ENCODE measurements at places on chromosomes 6 and 20.

GRCh38 chr6:19322691-19323485 is 514.3 kb upstream of the ID4 start:
- no peak for DNase-seq

DNA sequence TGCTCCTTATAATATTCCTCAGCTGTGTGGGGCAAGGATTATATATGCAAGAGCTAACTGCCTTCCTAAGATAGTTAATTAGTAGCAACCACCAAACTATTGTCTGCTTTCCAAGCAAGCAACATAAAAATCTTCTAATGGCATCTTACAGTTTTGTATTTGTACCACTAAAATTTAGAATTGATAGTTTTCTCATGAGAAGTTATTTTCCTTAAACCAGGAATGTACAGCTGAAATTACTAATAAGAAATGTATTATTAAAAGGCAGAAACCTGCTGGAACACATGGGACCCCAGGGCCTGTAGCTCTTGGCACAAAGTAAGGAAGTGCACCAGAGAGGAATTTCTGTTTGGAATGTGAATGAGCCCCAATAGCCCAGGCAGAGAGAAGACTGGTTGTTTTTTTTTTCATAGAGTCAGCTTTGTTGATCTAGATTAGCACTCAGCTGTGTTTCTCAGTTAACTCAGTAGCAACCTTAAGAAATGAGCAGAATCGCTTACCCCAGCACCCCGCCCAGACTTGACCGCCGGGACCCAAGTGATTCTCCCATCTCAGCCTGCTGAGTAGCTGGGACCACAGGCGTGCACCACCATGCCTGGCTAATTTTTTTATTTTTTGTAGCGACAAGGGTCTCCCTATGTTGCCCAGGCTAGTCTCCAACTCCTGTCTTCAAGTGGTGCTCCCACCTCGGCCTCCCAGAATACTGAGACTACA is 2.6 kb downstream of the MGME1 start:
- no peak for DNase-seq

DNA sequence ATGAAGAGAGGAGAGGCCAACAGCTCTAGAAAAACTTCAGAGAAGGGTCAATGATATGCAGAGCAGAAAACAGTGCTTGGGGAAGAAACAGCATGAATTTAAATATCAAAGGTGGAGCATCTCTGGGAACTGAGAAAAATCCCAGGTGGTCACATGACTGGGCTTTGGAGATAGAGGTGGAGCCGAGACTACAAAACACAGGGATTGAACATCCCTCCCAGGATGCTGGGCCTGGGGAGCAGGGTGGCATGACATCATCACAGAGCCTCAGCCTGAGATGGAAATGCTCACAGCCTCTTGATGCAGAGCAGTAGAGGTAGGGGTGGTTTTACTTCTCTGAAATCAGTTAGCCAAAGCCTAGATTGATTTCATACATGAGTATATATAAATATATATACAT is 529.5 kb downstream of the PRKN start:
- no peak for DNase-seq

- peak; percentile 40 for DNase-seq
Measured at GRCh38 chr6:108541843-108542759, 18.6 kb upstream of the FOXO3 start.

GRCh38 chr6:38188677-38189335 is 369.3 kb downstream of the ZFAND3 start:
- no peak for DNase-seq

- DNase-seq, result no peak
Measured at GRCh38 chr6:43963203-43963602, 164.0 kb downstream of the MRPL14 start.

- peak; percentile 14 for DNase-seq
Measured at GRCh38 chr6:152863618-152864326, 113.2 kb downstream of the VIP start.

DNA sequence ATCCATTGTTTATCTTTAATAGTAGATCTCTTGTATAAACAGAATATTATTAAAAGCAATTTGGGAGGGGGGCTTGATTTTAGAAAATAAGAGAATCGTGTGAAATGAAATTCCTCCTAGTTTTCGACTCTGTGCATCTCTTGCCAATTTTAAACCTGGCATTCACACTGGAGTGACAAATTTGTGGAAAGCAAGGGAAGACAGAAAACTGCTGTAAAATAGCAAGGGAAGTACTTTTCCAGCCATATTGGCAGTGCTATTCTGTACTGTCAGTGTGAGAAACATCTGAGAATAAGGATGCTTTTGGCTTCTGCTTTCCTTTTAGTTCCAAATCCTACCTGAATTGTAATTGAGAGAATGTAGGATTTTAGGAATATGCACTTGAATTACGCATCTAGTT is 40.2 kb downstream of the TOP1 start:
- DNase-seq, result no peak

DNA sequence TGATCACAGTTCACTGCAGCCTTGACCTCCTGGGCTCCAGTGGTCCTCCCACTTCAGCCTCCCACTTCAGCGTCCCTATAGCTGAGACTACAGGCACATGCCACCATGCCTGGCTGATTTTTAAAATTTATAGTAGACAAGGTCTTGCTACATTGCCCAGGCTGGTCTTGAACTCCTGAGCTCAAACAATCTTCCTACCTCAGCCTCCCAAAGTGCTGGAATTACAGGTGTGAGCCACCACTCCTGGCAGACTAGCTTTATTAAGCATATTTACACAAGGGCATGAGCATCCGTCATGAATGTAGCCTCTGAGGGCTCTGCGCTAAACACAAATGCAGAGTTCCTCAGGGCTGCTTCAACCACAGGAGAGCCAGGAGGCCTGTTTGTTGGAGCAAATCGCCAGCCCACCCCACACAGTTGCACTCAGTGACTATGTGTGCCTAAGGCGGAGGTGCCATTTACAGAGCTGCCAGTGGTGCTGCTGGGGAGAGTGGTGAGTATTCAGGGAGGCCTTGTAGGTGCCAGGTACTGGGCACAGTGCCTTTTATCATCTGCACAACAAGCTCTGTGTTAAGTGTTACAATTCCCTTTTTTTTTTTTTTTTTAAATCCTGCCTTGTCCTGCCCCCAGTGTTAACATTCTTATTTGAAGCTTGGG is 78.2 kb downstream of the PSMG4 start:
- no peak for DNase-seq

- DNase-seq, result no peak
Measured at GRCh38 chr6:15137086-15137485, 108.8 kb upstream of the JARID2 start.

- no peak for DNase-seq
Measured at GRCh38 chr6:44731485-44732095, 344.1 kb downstream of the CDC5L start.

GRCh38 chr6:122008101-122008999 is 391.1 kb upstream of the HSF2 start:
- no peak for DNase-seq

- no peak for DNase-seq
Measured at GRCh38 chr6:133548423-133549159, 307.4 kb downstream of the EYA4 start.

DNA sequence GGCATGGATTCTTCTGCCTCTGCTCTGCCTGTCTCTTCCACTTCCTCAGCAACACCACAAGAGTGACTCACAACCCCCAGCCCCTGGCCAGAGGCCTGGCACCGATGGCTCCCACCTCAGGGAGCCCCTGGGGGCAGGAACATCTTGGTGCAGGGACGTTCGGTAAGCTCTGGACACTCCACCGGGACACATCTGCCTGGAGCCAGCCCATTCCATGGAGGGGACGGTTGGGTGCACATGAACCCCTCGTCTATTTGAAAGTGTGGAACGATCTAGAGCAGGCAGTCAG is 246.5 kb downstream of the ERMARD start:
- no peak for DNase-seq

DNA sequence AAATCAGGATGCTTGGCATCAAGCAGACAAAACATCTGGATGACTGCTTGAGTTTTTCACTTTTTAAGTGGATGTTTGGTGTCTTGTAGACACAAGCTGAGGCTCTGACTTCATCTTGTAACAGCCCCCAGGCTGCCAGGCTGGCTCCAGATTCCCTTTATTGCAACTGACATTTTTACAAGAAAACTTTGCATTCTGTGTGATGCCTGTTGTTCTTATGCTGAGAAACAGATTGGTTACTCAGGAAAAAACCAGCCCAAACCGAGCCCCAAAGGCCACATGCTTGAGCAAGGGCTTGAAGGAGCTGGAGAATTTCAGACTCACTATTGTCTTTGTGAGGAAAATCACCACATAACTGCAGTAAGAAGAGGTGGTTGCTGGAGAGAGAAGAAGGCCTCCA is 98.4 kb upstream of the PREP start:
- DNase-seq, result no peak

- DNase-seq, result no peak
Measured at GRCh38 chr6:33277663-33278391, 904 bp downstream of the B3GALT4 start.

DNA sequence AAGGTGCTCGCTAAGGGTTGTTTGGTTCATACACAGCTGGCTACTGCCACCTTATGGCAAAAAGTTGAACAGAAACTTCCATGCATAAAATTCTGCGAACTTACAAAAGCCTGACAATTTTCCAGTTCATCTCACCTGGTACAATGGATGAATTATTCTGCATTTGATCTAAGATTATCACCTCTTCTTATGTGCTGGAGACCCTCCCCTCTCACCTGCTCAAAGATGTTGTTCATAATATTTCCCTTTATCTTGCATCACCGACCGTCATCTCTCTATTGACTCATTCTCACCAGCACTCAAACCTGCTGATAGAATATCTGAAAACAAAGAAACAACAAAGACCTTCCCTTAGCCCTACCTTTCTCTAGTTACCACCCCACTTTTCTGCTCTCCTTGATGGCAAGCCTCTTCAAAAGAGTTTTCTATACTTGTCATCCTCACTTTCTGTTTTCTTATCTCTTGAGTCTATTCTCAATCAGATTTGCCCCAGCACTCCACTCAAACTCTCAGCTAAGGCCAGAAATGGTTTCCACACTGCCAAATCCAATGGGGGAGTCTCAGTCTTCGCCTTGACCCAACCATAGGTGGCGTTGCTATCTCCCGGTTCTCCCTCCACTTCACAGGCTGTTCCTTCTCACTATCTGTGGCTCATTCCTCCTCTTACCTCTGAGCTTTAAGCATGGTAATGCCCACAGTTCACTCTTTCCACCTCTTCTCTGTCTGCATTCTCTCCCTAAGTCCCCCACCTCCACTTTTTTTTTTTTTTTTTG is 25.8 kb downstream of the SNRNP48 start:
- no peak for DNase-seq

GRCh38 chr6:64289931-64290330 is 654.3 kb downstream of the PHF3 start:
- no peak for DNase-seq

- DNase-seq, result no peak
Measured at GRCh38 chr20:19232997-19233794, 20.8 kb downstream of the SLC24A3 start.

- DNase-seq, result no peak
Measured at GRCh38 chr6:121726596-121726995, 291.1 kb downstream of the GJA1 start.

DNA sequence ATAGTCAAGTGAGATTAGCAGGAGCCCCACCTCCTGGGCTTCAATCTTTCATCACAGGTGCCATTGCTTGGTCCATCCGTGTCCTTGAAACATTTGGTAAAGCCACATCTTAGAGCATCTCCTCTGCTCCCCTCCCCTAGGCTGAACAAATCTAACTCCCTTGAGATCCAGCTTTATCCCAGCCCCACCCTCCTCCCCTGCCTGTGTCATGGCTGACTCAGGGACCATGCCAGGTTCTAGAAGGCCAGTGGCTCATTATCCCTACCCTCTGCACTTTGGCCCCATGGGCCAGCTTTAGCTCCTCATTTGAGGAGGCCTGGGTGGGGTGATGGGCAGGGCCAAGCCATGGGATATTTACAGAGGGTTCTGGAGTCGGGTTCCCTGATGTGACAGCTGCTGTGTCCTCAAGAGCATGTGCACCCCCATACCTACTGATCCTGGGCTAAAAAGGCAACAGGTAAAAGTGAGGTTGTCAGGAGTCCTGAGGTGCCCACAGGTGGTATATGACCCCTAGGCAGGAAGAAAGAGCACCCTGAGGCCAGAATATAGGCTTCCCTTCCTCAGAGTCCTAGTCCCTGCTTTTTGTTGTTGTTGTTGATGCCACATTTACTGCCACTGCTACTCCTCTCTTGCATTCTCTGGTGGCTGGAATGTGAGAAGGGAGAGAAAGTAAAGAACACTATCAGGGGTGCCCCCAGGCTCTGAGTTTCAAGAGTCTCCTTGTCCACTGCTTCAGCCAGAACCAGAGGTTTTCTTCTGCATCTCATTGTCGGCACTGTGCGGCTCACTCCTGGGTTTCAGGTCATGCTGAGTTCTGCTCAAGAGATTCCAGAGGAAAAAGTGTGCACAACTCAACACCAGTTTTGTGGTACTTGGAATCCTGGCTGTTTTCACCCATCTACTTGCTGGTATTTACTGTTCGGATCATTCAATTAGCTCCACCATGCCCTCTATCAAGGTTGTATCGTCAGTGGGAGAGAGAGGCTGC is 228.4 kb downstream of the LRFN2 start:
- DNase-seq, result no peak

- no peak for DNase-seq
Measured at GRCh38 chr6:117512987-117513573, 30.6 kb downstream of the DCBLD1 start.

DNA sequence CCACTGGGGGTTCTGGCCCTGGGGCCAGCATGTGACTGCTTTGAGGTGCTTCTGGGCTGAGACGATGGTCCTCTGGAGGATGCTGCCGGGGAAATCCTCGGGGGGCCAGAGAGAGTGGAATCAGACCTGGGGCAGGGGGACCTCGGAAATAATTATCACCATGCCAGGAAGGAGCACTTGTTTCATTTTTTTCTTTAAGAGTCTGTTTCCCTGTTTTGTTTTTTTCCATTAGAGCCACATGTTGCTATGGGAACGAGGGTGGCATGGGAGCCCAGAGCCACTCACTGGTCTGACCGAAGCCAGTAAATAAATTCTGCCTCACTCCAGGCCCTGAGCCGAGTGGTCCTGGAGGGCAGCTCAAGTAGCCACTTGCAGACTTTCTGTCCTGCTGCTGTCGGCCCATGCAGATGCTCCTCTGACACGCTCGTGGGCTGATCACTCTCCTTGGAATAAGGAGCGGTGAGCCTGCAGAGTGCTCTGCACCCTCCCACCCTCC is 365.1 kb downstream of the ZFAND3 start:
- DNase-seq, result no peak

DNA sequence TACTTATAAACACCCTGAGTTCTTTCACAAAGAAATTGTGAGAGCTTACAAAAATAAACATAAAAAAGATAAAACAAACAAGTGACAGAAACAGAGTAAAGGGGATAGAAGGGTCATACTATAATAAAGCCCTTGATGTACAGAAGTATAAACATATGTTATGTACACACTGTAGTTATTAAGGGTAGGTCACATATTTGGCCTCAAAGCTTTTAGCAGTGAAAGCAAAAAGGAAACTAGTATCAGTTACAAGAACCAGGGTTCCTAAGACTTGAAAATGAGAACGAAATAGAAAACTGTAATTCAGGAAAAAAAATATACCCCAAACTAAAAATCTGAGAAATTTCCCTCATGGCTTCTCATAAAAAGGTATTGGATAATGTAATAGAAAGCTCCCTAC is 380.6 kb downstream of the HDGFL1 start:
- no peak for DNase-seq

- DNase-seq, result no peak
Measured at GRCh38 chr20:13085275-13085674, 76.5 kb downstream of the SPTLC3 start.

GRCh38 chr6:106844930-106845329 is 129.6 kb downstream of the CD24 start:
- DNase-seq, result no peak
